ENCODE measurements at places on chromosomes 1 and 21.

DNA sequence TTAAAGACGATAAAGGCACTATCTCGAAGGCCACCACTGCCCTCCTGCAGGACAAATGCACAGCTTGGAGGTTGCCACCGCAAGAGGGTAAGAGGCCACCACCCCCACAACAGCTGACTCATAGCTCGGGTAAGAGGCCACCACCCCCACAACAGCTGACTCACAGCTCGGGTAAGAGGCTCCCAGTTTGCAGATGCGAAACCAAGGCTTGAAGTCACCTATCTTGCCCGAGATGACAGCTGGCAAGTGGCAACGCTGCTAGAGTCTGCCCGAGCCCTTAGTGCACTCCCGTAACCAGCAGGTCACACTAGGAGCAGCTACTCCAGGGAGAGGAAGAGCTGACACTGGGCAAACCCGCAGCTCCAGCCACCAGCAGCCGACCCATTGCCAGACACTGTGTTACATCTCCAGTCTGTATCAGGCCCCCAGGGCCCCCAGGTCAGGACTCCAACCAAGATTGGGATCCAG is 17.1 kb upstream of the SPSB1 start:
- no peak for DNase-seq

DNA sequence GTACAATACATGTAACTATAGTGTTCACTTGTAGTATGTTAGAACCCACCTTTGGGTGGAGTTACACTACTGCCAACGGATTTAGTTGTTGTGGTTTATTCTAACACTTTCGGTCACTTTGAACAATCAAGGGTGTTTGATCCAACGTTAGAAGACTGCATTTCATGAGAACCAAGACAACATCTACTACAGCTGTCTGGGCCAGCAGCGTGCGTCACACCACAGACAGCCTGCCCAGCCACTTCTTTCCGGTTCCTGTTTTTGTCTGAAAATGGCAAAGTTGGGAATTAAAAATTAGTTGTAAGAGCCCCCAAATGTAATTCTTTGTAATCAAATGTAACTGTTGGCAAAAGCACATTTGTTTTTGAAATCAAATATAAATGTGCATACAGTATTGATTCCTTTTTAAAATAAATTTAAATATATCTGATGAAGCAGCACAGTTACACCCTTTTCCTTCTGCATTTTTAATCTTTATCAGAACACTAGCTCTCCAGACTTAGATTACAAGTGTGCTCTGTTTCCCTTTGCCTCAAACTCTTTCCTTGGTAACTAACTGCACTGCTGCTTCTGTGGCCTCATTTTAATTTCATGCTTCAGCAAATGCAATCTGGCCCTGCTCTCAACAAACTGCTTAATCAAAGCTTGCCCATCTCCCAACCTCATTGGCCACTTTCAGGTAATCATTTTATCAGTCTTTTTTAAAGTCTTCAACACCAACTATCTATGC is 86.6 kb upstream of the DPH5 start:
- DNase-seq = no peak

GRCh38 chr21:28213261-28213660 is 779.4 kb downstream of the LTN1 start:
- DNase-seq = no peak

DNA sequence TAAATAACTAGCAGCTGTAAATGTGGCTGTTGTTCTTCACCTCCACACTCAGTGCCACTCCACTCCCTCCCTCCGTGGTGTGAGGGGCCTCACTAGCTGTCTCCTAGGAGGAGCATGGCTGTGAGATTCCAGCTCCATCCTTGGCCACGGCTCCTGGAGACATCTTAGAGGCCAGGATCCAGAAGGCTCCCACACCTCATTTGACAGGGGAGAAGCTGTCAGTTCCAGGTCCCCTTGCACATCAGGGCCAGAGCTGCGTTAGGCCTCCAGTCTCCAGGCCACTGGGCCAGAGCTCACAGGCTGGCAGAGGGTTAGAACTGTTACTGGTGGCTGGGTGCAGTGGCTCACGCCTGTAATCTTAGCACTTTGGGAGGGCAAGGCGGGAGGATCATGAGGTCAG is 15.0 kb downstream of the PCSK9 start:
- DNase-seq = no peak

DNA sequence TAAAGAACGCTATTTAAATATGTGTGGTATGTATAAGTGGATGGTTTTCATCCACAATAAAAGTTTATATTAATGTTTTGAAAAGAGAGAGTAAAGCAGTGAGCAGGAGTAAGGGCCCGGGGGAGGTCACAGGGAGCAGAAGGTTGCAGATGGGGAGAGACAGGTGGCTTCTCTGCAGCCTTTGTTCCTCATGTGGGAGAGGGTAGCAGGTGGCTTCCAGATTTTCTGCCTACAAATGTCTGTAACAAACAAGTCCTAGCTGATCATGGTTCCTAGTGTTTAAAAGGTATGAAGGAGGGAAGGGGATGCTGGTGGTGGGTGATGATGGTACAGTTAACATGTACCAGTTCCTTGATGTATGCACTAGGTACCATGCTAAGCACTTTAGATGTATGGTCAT is 18.8 kb downstream of the QSOX1 start:
- no peak for DNase-seq

- no peak for DNase-seq
Measured at GRCh38 chr1:39877980-39878956, 5.0 kb downstream of the TRIT1 start.

GRCh38 chr1:218945050-218945449 is 228.6 kb upstream of the LYPLAL1 start:
- no peak for DNase-seq

DNA sequence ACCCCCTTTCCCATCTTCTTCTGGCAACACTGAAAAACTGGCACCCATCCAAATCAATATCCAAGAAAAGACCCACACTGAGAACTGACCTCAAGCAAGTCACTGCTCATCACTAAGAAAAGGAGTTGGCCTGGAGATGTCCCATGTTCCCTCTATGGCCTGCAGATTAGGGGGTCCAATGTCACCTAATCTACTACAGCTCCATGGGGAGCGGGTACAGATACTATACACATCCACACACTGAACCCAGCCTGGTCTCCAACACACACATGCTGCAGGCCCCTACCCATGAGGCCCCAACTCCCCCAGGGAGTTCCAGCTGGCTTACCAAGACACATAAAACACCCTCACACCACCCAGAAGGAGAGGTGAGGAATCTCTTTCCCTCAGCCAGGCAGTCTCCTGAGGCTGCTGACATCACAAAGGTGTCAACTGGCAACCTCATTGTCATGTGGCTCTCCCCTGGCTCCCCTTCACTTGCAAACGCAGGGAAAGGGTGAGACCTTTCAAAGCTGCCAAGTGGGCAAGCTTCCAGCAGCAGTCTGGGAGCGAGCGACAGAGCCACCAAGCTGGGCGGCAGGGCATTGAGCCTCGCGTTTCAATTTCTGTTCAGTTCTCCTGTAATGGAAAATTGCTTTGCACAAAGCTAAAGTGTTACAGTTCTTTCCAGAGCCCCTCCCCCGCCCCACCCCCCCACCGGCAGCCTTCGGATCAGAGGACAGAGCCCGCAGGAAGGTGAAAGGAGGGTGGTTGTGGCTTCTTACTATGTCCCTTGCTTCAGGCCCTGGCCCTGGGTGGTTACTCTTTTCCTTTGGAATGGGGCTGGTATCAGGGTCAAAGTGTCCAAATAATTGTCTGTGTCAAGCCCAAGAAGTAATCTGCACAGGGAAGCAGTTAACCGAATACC is at the start of gene LRRC52:
Gene LRRC52 (plus strand): TSS at position 469 of the 907 bp plus-strand sequence. CDS start 297 bp downstream, at position 766.
- DNase-seq = peak; percentile 47

All from NCI-H1417 (cell line).